ENCODE measurements at places on chromosomes 3 and 15. TPM values are rescaled to one million over a fixed set of nuclear protein-coding genes. Genes with fewer than 3 reads are reported as not detected.
A peak's percentile ranks its signal among the peaks of the same experiment; 100 is the strongest.

DNA sequence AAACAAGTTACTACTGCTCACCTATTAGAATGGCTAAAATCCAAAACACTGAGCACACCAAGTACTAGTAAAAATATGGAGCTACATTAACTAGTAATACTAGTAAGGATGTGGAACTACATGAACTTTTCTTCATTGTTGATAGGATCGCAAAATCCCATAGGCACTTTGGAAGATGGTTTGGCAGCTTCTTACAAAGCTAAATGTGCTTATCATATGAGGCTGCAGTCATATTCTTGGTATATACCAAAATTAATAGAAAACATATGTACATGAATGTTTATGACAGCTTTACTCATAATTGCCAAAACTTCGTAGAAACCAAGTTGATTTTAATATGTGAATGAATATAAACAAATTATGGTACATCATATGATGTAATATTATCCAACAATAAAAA lies 366.8 kb upstream of the KCNMB2 start:
- DNase-seq: no peak

DNA sequence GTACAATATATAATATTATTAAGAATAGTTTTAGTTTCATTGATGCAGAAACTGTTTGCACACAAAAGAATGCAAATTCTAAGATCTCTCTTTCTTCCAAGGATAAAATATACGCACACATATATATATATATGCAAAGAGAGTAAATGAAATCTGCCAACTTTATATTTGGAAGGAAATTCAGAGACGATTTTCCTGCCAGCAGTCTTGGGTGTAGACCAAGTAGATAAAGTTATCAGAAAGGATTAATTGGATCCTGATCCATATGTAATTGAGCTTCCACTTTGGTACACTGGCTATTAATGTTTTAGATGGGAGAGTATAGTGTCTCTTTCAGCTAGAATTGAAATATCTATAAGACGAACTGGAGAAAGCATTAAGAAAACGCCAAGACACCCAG lies 295.4 kb upstream of the IL12A start:
- no peak for DNase-seq

The TMCO5A gene
- not detected for total RNA-seq

DNA sequence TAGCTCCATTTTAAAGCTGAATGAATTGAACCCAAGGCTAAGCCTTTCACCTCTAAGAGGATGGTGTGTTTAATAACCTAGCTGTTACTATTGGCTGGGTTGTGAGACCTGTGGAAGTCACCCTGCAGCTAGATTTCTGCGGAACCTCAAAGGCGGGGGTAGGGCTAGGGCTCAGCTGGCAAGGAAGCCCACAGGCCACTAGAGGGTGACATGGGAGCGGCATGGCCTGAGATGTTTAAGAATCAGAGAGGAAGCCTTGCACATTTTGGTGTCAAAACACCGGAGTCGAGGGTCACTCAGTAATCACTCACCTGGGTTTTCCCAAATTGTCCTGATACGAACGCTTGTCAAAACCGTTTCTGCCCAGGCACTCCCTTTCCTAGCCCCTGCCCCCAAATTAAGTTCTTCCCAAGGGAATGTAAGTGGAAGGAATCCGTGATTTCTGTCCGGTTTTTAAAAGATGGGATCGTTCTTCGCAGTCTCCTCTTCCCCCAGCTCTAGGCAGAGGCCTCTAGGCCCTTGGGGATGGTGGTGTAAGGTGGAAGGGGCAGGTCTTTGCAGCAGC lies 3.8 kb upstream of the ACAD9 start:
- DNase-seq: no peak

The SLC51B gene
- not detected for total RNA-seq

GRCh38 chr15:79481793-79482192 lies 49.7 kb downstream of the MINAR1 start:
- DNase-seq: no peak

The SMAD6 gene
- not detected for total RNA-seq

DNA sequence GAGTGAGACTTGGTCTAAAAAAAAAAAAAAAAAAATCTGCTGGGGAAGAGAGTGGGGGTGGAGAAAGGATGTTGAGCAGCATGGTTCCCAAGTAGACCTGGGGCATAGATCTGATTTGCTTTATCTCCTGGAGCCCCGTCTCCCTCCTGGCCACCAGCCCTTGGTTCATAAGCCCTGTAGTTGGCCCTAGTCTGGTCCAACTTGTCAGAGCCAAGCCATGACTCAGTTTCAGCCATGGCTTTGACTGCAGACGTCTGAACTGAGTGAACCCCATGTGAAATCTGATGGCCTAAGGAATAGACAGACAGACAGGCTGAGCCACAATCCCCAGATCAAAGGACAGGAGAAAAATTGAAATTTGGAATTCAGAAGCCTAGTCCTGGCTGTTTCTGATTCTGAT lies 2.0 kb upstream of the CILP start:
- DNase-seq: no peak

The HDC gene
- not detected for total RNA-seq

GRCh38 chr3:121663171-121663847 lies 2.6 kb upstream of the HCLS1 start:
- no peak for DNase-seq

DNA sequence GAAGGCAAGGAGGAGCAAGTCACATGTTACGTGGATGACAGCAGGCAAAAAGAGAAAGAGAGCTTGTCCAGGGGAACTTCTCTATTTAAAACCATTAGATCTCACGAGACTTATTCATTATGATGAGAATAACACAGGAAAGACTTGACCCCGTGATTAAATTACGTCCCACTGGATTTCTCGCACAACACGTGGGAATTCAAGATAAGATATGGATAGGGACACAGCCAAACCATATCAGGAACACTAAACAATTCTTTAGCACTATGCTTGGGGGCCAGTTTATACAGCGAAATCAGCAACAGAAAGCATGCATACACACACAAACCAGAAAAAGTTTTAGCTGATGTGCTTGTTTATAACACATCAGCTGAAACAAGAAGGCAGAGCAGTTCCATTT lies 704.2 kb downstream of the OTOL1 start:
- no peak for DNase-seq

The FXR1 gene
- 111 TPM for total RNA-seq

DNA sequence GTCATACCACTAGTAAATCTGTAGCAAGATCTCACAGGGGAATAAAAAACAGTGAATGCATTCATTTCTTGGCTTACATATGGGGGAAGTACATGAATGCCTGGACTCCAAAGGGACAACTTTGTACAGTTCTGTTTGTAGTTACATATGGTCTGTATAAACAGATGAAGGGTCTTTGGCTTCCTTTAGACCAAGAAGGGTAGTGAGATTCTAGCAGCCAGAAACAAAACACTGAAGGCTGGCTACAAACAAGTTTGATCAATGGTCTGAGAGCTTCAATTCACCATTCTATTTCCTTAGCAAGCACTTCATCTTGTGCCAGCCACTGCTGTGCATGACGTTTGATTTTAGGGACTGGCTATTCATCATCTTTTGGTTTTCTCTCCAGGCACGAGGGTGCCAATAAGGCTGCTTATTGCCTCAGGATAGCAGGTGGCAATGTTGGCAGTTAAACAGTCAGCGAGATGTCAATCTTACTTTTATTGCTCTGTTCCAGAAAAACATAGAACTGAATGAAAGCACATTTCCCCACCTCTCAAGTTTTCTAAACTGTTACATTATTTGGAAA lies 313.7 kb upstream of the COL8A1 start:
- no peak for DNase-seq

DNA sequence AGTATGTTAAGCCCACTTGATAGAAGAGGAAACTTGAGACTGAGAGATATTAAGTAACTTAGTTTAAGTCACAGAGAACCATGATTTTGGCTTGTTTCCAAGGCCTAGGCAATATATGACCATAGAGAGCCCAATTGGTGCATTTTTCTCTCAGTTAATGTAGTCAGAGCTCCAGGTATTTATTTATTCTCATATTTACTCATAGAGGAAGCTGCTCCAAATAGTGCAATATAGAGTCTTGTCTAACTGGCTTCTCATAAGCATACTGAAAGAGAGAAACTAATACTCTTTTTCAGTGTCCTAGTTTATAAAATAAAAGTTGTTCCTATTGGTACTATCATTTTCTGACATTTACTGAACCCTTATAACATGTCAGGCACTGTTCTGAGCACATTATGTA lies 15.2 kb downstream of the TRNT1 start:
- DNase-seq: no peak

DNA sequence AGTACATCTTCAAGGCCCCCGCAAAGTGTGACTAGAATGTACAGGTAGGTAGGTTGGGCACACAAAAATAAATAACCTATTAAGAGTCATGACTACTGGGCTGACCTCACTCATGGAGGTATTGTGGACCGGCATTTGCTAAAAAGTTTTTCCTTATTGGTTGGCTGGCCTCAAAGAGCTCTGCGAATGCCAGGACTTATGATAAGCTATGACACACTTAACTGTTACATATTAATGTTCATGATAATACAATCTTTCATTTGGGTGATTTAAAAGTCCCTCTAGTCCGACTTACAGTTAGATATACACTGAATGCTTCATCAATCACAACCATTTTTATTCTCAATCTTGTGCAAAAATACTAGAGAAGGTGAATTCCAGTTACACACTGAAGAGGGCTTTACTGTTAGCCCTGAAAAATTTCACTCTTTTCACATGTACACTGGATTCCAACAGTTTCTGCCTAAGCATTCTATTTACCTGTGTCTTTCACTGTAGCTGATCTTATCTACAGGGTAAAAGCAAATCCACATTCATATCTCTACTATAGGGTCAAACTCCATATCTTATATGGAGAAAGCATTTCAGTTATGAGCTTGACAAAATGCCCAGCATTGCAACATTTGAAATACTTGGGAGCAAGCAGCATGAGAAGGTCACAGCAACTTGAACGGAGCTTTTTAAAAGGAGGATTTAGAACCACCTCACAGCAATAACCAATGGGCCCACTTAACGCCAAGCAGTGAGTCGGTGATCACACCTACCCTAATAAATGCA lies 329.1 kb downstream of the FOXP1 start:
- DNase-seq: no peak

GRCh38 chr15:77493324-77493907 lies 72.7 kb downstream of the HMG20A start:
- DNase-seq: no peak

GRCh38 chr15:56484287-56484686 lies 19.4 kb upstream of the MNS1 start:
- DNase-seq: no peak

The DPPA2 gene
- total RNA-seq: not detected

GRCh38 chr3:160400030-160400701 lies 716 bp downstream of the SMC4 start:
- peak; percentile 62 for DNase-seq

DNA sequence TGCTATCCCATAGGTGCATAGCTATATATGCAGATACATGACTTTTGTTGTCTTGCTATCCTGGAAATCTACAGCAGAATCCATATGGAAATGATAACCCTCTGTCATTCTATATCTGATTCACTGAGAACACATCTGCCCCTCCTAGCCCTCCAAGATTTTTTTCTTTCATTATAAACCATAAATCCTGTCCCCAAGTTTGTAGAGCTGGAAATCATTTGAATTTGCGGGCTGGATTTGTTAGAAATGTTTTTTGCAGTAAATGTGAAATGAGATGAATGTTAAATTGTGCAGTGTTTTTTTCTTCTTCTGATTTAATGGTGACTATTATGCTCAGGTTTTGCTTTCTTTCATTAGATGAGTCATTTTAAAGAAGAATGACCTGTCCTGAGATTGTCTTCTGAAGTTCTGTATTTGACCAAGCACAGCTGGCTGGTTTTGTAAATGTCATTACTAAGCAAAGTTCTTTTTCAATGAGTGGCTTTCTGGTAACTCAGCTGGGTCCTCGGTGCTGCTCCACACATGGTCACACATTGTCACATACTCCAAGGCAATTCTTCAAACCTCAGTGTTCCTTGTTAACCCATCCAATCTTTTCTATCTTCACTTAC lies 25.3 kb upstream of the ABHD17C start:
- no peak for DNase-seq

The CELSR3 gene
- 0.78 TPM for total RNA-seq

The AGBL1 gene
- total RNA-seq: not detected

The TGM5 gene
- total RNA-seq: not detected

GRCh38 chr3:159805411-159805772 lies 183.2 kb upstream of the IL12A start:
- no peak for DNase-seq

DNA sequence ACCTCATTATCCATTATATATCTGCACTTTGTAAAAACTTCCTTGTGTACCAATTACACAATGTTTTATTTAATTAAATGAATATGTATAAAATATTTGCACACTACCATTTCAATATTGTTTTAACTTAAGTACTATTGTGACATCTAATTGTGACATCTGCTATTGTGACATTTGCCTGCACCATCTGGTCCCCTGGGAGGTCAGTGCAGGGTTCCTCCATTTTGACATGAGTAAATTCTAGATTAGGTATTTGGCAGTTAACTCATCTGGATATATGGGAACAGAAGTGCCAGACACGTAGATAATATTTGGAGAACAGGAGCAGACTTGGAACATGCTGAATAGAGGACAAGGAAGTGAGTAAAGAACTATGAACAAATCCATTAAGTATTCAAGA lies 332.1 kb downstream of the VGLL3 start:
- DNase-seq: no peak

The ISL2 gene
- total RNA-seq: 0.27 TPM

DNA sequence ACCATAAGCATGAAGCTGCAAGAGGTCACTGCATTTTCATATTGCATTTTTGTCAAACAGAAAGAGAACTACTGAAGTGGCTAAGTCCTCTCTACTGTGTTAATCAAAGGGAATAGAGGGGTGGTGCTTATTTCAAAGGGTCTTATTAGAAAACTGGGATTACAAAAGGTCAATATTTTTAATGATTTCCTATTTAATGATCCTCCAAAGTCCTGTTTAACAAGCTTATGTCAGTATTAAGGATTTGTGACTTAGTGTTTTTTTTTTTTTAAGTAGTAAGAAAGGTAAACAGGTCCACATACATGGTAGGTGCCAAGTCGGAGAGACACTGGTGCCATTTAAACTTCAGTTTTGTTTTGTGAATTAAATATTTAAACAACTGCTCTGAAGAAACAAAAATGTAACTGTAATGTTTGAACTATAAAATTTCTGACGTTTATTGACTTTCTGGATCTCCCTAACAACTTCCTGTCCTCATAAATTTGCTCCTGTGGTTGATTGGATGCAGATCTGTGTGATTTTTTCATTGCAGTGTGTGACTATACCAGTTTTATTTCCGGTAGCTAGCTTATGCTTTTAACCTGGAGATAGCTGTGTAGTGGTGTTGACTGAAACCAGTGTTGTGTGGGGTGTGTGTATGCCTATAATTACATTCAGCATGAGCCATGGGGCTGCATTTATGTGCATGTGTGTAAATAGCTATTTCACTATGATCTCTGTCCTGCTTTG lies 8.6 kb upstream of the CACNA1D start:
- no peak for DNase-seq

The GABRA5 gene
- total RNA-seq: not detected

The RASGRP1 gene
- total RNA-seq: not detected

GRCh38 chr15:80856400-80856799 lies 77.2 kb downstream of the CEMIP start:
- DNase-seq: no peak

The APBA2 gene
- total RNA-seq: 13.9 TPM

GRCh38 chr3:180375831-180376230 lies 226.1 kb upstream of the TTC14 start:
- no peak for DNase-seq

The IL20RB gene
- total RNA-seq: 118 TPM
